ENCODE measurements at places on chromosomes 2 and 18.

- no peak for DNase-seq
Measured at GRCh38 chr2:48120112-48120511, 213.8 kb upstream of the FBXO11 start.

GRCh38 chr18:51461956-51462355, 264.5 kb upstream of the MEX3C start:
- DNase-seq = no peak

- no peak for DNase-seq
Measured at GRCh38 chr2:98907966-98908905, 27.8 kb downstream of the CRACDL start.

GRCh38 chr2:40440835-40441234, 11.1 kb downstream of the SLC8A1 start:
- DNase-seq = no peak

DNA sequence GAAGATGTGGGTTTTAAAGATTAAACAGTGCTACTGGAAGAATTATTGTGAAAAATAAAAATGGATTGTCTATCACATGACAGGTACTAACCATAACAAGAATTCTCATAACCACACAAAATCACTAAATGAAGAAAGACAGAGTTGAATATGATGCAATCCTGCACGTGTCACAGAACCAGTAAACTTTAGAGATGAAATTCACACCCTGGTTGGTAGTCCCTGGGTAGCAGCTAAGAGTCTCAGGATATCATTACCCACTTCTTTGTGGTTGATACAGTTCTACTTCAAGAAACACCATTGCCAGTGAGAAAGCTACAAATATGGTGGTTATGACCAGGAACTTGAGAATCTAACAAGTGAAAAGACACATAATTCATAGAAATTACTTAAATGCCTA, 450.2 kb downstream of the ERBB4 start:
- DNase-seq = no peak

GRCh38 chr2:217520356-217521010, 482.3 kb downstream of the TNS1 start:
- DNase-seq = no peak

- no peak for DNase-seq
Measured at GRCh38 chr2:182113334-182113733, 127.7 kb downstream of the PPP1R1C start.

- no peak for DNase-seq
Measured at GRCh38 chr2:129345540-129345939, 633.9 kb upstream of the RAB6C start.

DNA sequence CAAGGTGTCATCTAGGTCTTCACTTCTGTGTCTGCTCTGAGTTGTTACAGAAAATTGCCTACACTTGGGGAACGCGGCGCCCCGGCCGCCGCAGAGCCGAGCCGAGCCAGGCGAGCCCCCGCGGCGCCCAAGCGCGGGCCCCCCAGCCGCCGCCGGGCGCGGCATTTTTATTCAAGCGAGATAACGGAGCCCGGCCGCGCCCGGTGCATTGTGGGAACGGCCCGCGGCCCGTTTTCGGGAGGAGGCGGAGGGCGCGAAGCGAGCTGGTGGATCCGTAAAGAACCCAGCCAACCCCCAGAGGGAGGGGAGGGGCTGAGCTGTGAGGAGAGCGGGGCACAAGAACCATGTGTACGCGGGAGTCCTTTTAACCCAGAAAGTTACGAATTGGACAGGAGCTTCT, 191.8 kb downstream of the FTCDNL1 start:
- no peak for DNase-seq

- DNase-seq = no peak
Measured at GRCh38 chr18:22467760-22468553, 50.2 kb upstream of the CTAGE1 start.

GRCh38 chr2:141599721-141600120, 531.1 kb downstream of the LRP1B start:
- no peak for DNase-seq

DNA sequence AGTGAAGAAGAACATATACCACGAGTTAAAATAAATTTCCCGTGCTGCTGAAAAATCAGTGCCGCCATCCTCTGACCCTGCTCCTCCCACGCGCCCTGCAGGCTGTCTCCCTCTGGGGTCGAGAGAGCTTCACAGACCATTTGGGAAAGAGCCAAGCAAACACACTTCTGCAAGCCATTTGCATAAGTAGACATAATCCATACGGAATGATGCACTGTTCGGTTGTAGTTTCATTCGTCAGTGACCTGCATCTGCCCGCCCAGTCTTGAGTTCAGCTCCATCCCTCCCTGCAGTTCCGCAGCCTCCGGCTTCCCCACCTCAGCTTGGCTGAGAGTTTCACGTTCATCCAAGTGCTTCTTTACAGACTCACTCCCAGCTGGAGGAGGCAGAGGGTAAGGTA, 69.6 kb downstream of the TRAPPC12 start:
- peak; percentile 13 for DNase-seq

DNA sequence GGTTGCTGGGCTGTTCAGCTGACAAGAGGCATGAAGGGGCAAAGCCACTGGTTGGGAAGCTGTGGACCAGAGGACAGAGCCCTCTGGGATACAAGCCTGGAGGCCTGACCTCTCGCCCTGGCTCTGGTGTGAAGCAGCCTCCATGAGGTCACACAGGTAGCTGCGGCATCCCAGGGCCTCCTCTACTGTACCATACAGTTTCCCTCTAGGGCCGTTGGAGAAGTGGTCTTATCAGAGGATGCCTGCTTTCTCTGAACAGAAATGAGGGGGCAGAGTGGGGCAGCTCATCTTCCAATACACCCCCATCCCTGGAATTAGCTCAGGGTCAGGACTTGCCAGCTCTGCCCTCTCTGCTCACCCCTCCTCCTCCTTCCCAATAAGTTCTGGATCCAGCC, 135.1 kb upstream of the SMAD2 start:
- peak; percentile 26 for DNase-seq

- DNase-seq = no peak
Measured at GRCh38 chr18:34626404-34627136, 83.5 kb upstream of the DTNA start.

GRCh38 chr2:198116756-198117155, 312.4 kb downstream of the PLCL1 start:
- no peak for DNase-seq

DNA sequence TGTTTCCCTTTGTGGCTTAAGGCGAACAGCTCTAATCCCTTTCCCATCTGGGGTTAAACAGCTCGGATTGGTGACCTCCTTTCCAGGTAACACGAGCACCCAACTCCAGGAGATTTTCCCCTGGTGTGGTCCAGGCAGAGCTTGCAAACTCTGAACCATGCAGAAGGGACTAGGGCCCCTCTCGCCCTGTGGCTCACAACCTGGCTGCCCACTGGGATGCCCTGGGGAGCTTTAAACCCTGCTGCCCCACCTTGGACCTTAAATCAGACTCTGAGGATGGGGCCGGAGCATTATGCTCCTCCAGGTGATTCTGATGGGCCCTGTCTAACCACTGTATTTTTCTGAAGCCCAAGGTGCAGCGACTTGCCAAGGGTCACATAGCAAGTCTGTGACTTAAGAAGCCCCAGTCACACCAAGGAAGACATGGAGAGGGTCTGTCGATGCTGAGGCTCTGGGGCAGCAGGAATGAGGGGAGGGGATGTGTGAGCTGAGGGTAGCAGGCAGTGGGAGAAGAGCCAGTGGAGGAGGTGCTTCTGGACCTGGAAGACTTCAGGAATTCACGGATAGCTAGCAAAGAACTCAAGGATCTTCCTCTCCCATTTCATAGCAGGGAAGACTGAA, 5.9 kb downstream of the ARID5A start:
- no peak for DNase-seq

- DNase-seq = no peak
Measured at GRCh38 chr2:235347691-235348090, 146.2 kb upstream of the AGAP1 start.

- DNase-seq = no peak
Measured at GRCh38 chr2:160207804-160208654, 8.0 kb upstream of the ITGB6 start.

DNA sequence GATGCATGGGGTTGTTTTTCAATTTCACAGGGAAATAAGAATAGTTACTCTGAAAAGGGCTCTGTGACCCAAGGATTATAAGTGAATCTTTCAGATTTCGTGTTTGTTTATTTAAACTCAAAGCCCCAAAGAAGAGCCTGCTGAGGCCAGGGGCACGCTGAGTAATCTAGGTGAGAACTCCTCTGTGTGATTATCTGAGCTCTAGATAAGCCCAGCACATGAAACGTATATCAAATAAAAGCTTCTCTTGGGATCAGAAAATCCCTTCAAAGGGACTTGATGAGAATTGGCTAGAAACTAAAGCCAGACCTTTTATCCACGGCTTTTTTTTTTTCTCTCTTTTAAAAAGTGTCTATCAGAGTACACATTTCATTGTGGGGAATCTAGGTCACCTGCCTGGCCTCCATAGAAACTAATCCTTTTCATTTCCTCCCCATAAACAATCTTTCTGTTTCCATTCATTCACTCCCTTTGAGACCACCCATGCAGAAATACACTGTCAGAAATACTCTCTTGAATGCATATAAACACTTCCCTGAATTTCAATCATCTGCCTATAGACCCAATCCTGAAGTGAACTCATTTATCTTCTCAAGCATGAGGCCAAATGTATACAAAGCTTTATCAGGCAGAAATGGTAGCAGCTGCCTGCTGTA, 137.4 kb downstream of the RIT2 start:
- no peak for DNase-seq

GRCh38 chr18:27378431-27379095, 193.5 kb upstream of the CHST9 start:
- DNase-seq = no peak

GRCh38 chr18:27728659-27729058, 448.3 kb downstream of the CDH2 start:
- DNase-seq = no peak

DNA sequence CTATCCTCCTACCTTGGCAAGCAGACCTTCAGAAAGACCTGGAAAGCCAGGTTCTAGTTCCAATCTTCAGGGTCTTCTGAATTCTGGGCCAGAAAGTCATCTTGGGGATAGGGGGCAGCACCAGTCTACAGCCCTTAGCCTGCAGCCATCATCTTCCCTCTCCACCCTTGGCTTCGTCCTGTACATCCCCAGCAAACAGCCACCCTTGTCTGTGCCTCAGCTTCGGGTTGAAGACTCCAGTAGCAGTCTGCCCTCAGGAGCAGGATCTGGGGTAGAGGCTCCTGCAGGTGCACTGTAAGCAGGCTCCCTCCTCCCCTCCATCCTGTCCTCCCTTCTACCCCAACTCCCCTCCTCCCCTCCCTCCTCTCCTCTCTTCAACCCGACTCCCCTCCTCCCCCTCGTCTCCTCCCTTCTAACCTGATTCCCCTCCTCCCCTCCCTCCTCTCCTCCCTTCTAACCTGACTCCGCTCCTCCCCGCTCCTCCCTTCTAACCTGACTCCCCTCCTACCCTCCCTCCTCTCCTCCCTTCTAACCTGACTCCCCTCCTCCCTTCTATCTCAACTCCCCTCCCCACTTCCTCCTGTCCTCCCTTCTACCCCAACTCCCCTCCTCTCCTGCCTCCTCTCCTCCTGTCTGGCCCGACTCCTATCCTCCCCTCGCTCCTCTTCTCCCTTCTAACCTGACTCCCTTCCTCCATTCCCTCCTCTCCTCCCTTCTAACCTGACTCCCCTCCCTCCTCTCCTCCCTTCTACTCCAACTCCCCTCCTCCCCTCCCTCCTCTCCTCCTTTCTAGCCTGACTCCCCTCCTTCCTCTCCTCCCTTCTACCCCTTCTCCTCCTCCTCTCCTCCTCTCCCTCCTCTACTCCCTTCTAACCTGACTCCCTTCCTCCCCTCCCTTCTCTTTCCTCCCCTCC, 90.1 kb upstream of the SMAD2 start:
- DNase-seq = no peak

- DNase-seq = no peak
Measured at GRCh38 chr18:6881034-6881820, 151.7 kb downstream of the ARHGAP28 start.

GRCh38 chr2:234267534-234267933, 217.0 kb downstream of the SPP2 start:
- no peak for DNase-seq

DNA sequence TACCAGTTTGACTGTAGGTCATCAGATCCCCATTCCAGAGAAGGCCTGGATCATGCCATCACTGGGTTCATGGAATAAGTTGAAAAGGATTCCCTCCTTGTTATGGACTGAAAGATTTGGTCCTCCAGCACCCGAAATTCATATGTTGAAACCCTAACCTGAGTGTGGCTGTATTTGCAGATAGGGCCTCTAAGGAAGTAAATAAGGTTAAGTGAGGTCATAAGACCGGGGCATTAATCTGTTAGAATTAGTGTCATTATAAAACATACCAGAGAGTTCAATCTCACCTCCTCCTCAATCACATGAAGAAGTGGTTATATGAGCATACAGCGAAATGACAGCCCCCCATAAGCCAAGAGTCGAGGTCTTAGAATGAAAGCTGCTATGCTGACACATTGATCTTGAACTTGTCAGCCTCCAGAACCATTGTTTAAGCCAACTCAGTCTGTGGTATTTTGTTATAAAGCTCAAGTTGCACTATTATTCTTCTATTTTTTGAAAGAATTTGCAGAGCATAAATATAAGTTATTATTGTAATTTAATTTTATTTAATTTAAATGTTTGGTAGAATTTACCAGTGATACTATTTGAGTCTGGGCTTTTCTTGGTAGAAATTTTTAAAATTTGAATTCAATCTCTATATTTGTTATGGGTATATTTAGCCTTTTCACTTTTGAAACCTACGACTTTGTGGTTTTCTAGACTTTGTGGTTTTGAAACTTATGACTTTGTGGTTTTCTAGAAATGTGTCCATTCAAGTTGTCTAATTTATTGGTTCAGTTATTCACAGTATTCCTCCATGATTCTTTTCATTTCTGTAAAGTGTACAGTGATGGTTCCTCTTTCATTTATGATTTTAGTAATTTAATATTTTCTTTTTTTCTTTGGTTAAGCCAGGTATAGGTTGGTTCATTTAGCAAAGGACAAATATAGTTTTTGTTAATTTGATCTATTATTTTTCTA, 1206.7 kb upstream of the CDH2 start:
- DNase-seq = no peak

- no peak for DNase-seq
Measured at GRCh38 chr2:157307021-157307420, 18.6 kb downstream of the ERMN start.

Data from NCI-H526 treated with DMSO at 0.1 percent for 48 hours (cell line).